ENCODE measurements at places on chromosomes 2 and 18.

DNA sequence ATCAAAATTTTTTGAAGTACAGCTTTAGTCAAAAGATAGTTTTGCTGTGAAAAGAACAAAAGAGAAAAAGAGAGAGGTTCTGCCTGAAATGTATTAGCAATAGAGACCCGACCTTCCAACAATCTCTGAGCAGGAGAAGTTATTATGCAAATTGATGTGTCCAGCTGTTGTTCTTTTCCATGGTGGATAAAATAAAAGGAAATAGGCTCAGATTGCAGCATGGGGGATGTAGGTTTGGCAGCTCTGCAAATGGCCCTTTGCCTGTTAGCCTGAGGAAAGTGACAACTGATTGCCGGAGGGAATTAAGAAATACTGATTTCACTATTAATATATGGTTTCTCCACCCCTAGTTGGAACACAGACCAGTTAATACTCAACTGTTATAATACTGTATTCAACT lies 1283.2 kb upstream of the NXPH2 start:
- DNase-seq: no peak

DNA sequence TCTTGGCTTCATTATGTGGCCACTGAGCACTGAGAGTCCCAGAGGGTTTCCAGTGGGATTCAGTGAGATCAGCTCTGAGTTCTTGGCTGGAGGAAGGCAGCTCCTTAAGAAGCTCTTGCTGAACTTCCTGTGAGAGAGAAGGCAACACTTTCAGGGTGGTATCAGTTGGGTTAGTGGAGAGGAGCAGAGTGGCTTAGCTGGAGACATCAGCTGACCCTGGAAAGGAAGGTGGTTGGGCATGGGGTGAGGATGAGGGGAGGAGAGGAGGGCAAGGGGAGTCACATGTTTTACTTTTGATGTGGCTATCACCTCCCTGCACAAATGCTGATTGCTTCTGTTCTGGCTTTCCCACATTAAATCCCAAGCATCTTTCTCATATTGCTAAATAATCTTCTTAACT lies 95.1 kb downstream of the ACOXL start:
- no peak for DNase-seq

DNA sequence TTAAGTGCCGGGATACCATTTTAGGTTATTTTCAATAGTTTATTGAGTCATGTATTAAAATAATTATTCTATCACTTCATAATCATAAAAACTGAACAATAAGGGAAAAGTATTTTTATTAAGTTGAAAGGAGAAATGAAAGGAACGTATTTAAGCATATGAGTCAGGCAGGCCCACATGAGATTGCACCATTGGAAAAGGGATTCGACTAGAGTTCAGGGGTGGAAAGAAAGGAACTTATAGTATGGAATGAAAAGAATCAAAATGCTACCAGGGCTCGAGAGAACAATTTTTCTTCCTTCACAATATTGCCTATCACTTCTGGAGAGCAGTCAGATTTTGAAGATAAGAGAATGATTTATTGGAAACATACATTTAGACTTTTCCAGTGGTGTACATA lies 516.5 kb upstream of the NETO1 start:
- no peak for DNase-seq

GRCh38 chr2:143675021-143675420 lies 545.8 kb downstream of the ARHGAP15 start:
- DNase-seq: no peak

- DNase-seq: no peak
These were observed 8.9 kb upstream of the ID2 start for GRCh38 chr2:8672940-8673339.

DNA sequence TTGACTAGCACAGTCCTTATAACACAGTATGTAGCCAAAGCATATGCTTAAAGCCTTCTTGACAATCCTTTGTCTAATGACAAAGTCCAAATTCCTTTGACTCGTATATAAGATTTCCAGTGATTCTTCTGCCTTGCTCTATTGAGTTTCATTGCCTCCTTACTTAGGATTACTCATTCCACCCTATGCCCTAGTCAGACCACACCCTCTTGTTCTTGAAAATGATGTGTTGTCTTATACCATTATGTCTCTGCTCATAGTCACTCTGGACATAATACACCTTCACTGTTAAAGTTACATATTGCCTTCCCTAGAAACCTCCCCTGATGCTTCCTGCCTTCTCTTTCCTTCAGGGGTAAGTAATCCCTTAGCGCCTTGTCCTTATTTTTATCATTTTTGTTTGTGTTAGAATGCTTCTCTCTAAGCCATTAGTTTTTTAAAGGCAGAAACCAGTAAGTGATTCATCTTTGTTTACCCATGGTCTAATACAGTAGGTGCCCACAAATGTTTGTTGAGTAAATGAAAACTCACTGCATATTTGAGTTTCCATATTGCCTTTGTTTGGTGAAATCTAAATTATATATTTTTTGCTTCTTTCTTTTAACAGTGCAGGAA lies 19.3 kb downstream of the GPD2 start:
- no peak for DNase-seq

- DNase-seq: no peak
These were observed 910.8 kb upstream of the CDH2 start for GRCh38 chr18:29087616-29088246.

- DNase-seq: no peak
These were observed 19.3 kb downstream of the NCK2 start for GRCh38 chr2:105764059-105764458.

GRCh38 chr2:11743846-11744553 lies 2.4 kb upstream of the LPIN1 start:
- DNase-seq: peak; percentile 56

DNA sequence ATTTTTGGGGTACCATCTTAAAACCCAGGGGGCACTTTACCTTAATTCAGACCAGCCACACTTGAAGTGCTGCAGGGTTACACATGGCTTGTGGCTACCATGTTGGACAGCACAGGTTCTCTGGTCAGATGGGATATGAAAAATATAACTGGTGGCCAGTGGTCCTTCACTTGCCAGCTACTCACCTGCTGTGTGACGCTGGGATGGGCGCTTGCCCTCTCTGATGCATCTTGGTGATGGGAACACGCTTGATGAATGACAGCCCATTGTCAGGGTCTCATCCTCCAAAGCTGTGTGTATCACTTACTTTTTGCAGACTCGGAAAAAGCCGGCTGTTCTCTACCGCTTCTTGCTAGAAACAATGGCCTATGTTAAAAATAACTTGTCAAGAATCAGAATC lies 22.5 kb downstream of the HJURP start:
- DNase-seq: no peak

- no peak for DNase-seq
These were observed 196.0 kb downstream of the TMEM163 start for GRCh38 chr2:134522496-134523455.

DNA sequence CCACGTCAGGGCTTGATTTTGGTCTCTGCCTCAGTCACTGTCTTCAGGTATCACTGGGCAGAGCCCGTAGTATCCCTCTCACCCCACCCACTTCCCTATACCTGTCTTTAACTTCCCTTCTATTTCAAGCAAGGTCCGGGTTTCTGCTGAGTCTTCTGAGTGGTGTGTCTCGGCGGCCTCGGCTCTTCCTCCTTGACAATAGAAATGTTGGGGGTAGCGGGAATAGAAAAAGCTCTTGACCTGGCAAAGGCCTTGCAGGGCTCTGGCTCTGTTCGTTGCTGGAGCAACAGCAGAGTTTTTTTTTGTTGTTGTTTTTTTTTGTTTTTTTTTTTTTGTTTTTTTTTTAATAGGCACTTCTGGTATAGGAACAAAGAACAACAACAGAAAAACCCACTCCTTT lies 16.0 kb upstream of the IGFBP5 start:
- DNase-seq: no peak

GRCh38 chr18:45962866-45963265 lies 4.3 kb downstream of the EPG5 start:
- DNase-seq: no peak

DNA sequence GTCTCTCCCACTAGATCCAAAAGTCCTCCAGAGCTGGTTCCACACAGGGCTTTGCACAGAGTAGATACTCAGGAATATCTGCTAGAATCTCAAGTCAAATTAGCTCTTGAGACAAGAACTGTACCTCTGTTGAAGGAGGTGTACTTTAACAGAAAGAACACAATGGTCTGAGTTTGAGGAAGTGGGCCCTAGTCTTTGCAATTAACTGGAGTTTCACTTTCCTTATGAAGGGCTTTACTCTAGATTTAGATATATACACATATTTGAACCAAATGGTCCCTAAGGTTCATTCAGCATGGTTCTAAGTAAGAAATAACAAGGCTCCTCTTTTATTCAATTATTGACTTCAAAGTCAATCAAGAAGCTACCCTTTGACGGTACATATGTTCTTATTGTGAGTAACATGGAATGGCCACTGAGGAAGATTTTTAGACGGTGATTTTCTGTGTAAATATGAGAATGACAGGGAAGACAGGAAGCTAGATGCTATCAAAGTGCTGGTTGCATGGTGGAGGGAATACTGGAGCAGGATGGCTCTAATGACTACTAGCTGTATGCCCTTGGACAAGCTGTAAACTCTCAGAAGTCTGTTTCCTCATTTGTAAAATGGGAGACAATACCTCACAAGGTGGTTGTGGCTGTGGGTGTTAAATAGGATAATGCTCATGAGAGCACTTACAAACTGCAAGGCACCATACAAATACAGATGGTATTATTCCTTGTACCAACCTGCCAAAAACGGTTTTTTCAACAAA lies 73.5 kb upstream of the SERTAD2 start:
- no peak for DNase-seq

GRCh38 chr2:172888714-172889669 lies 153.3 kb downstream of the RAPGEF4 start:
- no peak for DNase-seq

GRCh38 chr18:22346953-22347605 lies 70.6 kb downstream of the CTAGE1 start:
- DNase-seq: no peak

- DNase-seq: no peak
These were observed 2021.1 kb upstream of the CELF4 start for GRCh38 chr18:39586741-39587140.

GRCh38 chr2:236698016-236698627 lies 128.5 kb downstream of the ACKR3 start:
- DNase-seq: no peak

DNA sequence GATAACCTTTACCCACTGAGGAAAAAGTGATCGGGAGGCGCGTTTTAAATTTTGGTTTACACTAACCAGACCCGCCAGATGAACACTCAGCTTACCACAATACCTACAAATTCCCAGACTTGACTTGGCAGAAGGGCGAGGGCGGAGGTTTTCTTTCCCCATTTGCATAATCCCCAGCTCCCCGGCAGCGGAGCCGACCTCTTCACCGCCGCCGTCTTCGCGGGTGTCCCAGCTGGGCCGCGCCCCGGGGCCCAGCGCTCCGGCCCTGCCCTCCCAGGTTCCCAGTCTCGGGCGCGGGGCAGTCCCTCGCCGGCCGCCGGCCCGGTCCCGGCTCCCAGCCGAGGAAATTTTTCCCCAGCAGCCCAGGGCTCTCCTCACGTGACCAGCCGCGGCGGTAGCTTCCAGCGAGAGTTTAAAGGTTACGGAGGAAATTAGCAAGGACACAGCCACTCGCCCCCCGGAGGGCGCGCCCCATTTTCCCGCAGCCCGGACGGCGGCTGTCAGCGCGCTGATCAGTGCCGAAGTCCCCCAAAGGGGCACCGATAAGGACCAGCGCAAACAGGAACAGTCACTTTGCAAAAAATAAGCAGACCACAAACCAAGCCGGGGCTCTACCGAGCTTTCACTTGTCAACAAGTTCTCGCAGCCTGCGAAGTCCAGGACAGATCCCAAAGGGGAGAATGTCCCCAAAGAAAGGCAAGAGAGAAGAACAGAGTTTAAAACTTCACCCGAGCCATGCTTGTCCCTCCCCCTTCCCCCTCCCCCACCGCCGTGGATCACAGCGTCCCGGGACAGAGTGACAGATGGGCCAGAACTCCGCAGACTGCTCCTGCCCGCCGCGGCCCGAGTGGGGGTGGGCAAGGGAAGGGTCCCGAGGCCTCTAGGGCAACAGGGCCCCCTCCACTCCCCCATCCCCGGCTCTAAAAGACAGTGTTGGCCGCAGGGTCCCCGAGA lies 1.3 kb upstream of the PRKCE start:
- peak; percentile 14 for DNase-seq

GRCh38 chr2:7621018-7621814 lies 704.0 kb downstream of the RNF144A start:
- no peak for DNase-seq

DNA sequence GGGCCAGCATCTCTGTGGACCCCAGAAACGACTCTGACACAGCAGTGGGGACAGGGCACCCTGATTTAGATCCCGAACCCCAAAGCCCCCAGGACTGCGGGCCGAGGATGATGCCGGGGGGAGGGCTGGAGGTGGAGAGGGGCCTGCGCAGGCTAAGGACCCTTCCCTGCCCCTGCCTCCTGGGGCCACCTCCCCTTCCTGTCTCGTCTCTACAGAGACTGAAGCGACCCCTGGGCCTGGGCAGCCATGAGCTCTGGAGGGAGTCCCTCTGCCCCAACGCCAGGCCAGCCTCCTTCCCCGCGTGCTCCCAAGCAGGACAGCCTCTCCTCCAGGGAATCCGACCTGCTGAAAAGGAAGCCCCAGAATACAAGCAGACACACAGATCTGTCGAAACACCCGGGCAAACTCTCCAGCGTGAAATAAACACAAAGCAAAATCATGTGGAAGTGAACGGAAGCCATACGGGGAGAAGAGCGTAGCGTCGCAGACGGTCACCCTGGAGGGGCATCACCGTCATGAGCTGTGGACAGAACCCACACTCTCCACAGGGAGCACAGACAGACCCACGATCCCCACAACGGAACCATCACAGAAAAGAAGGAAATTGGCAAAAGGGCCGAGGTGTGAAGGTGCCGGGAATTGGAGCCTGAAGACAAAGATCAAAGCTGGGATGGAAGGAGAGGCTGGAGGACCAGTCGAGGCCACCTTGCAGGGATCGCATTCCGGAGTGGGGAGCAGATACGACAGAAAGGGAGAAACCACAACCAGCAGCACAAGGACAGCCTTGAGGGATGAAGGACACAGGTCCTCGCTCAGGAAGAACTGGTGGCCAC lies 51.0 kb upstream of the CTDP1 start:
- DNase-seq: no peak

DNA sequence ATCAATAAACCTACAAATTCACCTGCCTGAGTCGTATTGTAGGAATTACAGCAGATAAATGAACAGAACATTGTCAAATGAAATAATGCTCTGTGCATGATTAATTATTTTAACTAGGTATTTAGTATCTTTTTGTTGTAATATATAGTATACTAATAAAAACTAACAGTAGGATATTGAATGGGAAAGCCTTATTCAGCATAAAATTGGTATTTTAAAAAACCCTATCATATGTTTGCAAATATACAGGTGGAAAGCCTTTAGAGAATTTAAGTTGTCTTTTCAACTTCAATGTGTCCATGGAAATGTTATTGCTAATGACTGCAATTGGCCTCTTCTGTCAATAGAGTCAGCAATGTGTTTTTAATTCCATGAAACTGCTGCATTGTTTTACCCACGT lies 40.8 kb upstream of the SLC35F5 start:
- no peak for DNase-seq

GRCh38 chr2:130378898-130379214 lies 23.0 kb downstream of the PTPN18 start:
- no peak for DNase-seq

DNA sequence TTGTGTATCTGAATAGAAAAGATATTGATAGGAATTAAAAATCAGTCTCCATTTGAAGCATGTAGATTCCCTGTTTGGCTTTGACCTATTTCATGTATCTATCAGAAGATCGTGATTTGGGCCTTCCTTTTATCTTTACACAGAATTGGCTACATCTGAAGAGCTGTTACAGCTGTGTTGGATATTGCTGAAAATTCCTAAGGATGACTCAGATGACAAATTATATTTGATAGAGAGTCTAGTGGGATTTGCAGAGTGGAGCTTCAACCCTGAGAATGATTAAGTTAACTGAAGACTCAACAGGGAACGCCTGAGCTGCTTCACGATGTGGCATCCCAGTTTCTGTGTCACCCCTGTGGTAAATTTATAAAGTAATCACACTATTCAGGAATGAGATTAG lies 4.9 kb upstream of the COL3A1 start:
- no peak for DNase-seq
